ENCODE measurements at places on chromosomes 11 and 22. TPM values are rescaled to one million over a fixed set of nuclear protein-coding genes. Genes with fewer than 3 reads are reported as not detected.

GRCh38 chr11:77250881-77251640 is 50.4 kb downstream of the GDPD4 start:
- no peak overlapping the region for H3K27ac ChIP-seq
- no peak for DNase-seq
- no peak overlapping the region for H3K4me3 ChIP-seq
- H3K4me1 ChIP-seq: no peaks in the 10 kb centered on the region
- peaks cover 2% of the 10 kb centered on the region for H3K27me3 ChIP-seq
- H3K36me3 ChIP-seq: no peaks in the 10 kb centered on the region

RSF1 gene
- total RNA-seq: 100 TPM

DNA sequence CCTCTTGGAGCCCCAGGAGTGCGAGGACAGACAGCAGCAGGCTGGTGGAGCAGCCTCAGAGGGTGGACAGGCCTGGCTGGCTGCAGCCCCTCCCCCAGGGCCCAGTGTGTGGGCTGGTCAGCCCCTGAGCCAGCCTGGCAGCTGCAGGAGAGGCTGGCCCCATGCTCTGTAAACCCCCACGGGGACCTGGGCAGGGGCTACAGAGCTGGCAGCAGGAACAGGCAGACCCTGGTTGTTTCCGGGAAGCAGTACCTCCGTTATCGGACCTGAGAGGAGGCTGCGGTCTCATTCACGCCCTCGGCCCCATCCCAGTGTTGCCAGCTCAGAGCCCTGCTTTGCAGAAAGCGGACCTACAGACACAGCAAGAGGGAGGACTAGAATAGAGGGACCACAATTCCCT is 38.5 kb upstream of the COMT start:
- no peak for DNase-seq
- H3K36me3 ChIP-seq: peaks cover 2% of the 10 kb centered on the region
- H3K4me1 ChIP-seq: no peaks in the 10 kb centered on the region

- H3K27ac ChIP-seq: no peak overlapping the region
- no peak for DNase-seq
Observed at GRCh38 chr22:35882211-35883030, 146.2 kb downstream of the RBFOX2 start.

CASP4 gene
- total RNA-seq: 55.5 TPM

DBX1 gene
- total RNA-seq: not detected

DNA sequence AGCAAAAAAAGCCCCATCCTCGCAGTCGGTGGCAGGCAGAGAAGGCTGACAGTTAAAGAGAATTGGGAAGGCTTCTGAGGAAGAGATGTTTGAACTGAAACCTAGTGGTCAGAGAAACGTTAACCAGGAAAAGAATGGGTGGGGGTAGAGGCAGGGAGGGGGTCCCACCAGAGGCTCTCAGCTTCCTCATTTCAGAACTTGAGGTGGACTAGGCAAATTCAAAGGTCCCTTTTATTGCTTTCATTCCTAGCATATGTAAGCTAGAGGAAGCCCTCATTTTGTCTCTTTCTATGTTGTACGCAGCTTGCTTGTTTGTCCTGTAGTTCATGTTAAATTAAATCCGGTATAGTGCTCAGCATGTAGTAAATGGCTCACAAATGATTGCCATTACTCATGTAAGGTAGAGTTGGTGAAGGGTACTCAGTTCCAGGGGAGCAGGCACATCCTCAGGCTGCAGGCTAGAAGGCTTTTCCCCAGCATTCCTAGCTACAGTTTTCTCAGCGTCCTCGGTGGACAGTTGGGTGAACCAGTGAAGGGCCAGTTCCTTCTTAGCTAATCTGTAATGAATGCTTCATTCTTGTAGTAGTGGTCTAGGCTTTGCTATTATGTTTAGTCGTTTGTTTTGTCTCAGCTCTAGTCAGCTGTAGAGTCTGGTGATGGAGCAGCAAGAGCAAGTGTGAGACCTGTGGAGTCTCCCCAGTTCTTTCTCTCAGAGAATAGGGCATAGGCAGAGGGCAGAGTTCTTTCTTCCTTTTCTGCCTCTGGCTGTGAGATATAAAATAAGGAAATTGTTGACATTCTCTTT is 58.6 kb downstream of the UVRAG start:
- no peak overlapping the region for H3K27ac ChIP-seq
- H3K4me3 ChIP-seq: no peak overlapping the region
- no peaks in the 10 kb centered on the region for H3K27me3 ChIP-seq
- H3K4me1 ChIP-seq: no peaks in the 10 kb centered on the region
- H3K36me3 ChIP-seq: no peaks in the 10 kb centered on the region

DNA sequence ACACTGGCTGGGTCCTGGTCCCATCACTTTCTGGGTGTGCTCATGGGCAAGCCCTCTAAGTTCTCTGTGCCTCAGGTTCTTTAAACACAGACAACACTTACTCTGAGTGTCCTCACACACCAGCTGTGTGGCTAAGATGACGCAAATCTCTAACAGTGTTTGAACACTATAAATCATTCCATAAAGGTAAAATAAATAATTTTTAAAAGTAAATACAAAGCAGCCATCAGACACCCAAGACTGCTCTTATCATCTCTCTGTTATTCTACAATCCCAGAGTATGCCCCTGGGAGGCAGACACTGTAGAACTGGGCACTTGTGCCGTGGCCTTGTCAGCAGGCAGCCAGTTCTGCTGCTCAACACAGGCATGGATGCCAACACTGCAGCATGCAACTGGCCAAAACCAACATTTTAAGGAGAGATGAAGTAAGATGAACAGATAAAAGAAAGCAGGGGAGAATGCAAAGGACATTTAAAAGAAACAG is 56.8 kb downstream of the RPL27A start:
- H3K36me3 ChIP-seq: no peaks in the 10 kb centered on the region
- peak; percentile 61 for DNase-seq
- H3K27ac ChIP-seq: no peak overlapping the region

DNA sequence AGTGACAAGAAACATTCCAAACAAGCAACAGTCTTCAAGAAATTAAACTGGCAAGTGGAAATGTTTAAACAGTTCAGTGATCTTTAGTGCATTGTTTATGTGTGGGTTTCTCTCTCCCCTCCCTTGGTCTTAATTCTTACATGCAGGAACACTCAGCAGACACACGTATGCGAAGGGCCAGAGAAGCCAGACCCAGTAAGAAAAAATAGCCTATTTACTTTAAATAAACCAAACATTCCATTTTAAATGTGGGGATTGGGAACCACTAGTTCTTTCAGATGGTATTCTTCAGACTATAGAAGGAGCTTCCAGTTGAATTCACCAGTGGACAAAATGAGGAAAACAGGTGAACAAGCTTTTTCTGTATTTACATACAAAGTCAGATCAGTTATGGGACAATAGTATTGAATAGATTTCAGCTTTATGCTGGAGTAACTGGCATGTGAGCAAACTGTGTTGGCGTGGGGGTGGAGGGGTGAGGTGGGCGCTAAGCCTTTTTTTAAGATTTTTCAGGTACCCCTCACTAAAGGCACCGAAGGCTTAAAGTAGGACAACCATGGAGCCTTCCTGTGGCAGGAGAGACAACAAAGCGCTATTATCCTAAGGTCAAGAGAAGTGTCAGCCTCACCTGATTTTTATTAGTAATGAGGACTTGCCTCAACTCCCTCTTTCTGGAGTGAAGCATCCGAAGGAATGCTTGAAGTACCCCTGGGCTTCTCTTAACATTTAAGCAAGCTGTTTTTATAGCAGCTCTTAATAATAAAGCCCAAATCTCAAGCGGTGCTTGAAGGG is 6.0 kb downstream of the MALAT1 start:
- H3K4me1 ChIP-seq: peaks cover 2% of the 10 kb centered on the region
- H3K36me3 ChIP-seq: peaks cover 16% of the 10 kb centered on the region
- peaks cover 2% of the 10 kb centered on the region for H3K27me3 ChIP-seq

PGA4 gene
- 1.3 TPM for total RNA-seq

DNA sequence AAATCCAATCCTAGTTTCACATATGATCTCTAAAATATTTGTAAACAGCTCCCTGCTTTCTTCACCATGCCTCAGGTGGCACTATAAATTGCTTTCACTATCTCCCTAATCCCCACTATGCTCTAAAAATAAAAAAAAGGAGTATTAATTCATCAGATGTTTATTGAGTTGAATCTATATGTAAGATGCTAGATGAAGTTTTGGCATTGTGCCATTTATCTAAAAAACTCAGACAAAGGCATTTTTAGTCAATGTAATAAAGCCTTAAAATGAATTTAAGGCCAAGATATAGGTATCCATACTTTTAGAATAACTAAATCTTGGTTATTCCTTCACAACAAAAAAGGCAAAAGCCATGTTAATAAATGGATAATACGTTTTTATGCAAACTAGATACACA is 373.9 kb downstream of the ETS1 start:
- H3K27me3 ChIP-seq: no peaks in the 10 kb centered on the region
- H3K36me3 ChIP-seq: no peaks in the 10 kb centered on the region
- no peak for DNase-seq
- peaks cover 3% of the 10 kb centered on the region for H3K4me1 ChIP-seq
- H3K27ac ChIP-seq: no peak overlapping the region
- no peak overlapping the region for H3K4me3 ChIP-seq

DNA sequence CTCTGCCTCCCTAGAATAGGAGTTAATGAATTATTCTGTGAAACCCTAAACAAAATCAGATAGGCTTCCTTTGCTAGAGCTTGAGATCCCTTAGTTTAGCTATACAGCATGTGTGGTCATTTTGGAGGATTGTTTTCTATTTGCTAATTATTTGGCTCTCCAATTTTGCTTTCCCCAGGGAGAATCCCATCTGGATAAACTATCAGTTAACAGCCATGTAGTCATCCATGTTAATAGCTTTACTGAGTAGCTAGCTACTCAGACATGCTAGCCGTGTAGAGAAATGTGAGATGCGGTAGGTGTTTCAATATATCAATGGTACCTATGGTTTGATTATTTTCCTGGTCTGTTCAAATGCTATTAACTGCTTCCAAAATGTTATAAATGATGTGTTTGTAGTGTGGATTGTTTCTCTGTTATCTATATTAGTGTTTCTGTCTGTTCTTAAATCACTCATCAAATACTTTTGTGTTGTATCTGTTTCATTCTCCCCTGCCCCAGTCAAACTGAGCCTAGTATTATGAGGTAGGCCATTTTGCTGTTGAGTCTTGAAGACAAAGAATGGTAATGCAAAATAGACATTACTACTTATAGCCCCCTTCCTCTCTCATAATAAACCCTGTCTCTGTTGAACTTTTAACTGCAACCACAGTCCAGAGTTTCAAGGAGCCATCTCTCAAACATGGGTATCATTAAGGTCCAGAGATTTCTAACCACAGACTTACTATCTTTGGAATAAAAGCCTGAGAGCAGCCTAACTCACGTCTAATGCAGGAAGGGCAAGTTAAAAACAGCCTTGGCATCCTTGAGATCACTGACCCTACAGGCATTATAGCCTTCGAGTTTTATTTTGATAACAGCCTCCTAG is 56.1 kb upstream of the GRAMD1B start:
- no peaks in the 10 kb centered on the region for H3K4me1 ChIP-seq
- no peak overlapping the region for H3K4me3 ChIP-seq
- no peak overlapping the region for H3K27ac ChIP-seq
- H3K27me3 ChIP-seq: no peaks in the 10 kb centered on the region

OR52N4 gene
- total RNA-seq: 0.78 TPM

- no peaks in the 10 kb centered on the region for H3K4me1 ChIP-seq
- no peaks in the 10 kb centered on the region for H3K27me3 ChIP-seq
Observed at GRCh38 chr11:69263736-69264052, 30.3 kb upstream of the MYEOV start.

CCDC117 gene
- total RNA-seq: 20.3 TPM

CLDN5 gene
- total RNA-seq: 69.2 TPM

GRCh38 chr11:19957294-19957943 is 202.9 kb downstream of the DBX1 start:
- H3K4me3 ChIP-seq: no peak overlapping the region
- no peaks in the 10 kb centered on the region for H3K27me3 ChIP-seq
- no peaks in the 10 kb centered on the region for H3K36me3 ChIP-seq
- no peak for DNase-seq

DNA sequence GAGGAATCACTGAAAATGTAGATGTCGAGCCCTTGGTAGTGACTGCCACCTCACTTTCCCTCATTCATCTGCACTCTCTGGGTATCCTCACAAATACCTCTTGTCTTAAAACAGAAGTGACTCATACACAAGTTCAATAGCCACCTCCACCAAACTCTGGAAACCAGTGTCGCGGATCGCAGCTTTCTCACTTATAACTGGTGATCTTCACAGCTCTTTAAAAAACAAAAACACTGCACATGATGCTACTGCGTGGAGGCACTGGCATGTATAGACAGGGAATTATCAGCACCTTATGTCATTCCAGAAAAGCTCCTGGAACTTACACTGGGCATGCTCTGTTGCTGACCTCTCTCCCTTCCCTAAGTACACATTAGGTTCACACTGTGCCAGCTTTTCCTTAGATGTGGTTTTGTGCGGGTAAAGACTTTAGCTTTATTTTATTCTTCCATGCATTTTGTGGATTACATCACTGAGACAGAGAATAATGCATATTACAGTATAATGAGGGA is 425.5 kb upstream of the CADM1 start:
- H3K4me1 ChIP-seq: no peaks in the 10 kb centered on the region
- H3K27ac ChIP-seq: no peak overlapping the region
- H3K36me3 ChIP-seq: no peaks in the 10 kb centered on the region
- no peaks in the 10 kb centered on the region for H3K27me3 ChIP-seq
- no peak for DNase-seq
- H3K4me3 ChIP-seq: no peak overlapping the region

SLC22A12 gene
- not detected for total RNA-seq

GRCh38 chr22:29258407-29259252 is 9.2 kb downstream of the RHBDD3 start:
- H3K27ac ChIP-seq: no peak overlapping the region
- H3K4me3 ChIP-seq: no peak overlapping the region
- no peaks in the 10 kb centered on the region for H3K27me3 ChIP-seq
- no peaks in the 10 kb centered on the region for H3K4me1 ChIP-seq
- DNase-seq: no peak

DNA sequence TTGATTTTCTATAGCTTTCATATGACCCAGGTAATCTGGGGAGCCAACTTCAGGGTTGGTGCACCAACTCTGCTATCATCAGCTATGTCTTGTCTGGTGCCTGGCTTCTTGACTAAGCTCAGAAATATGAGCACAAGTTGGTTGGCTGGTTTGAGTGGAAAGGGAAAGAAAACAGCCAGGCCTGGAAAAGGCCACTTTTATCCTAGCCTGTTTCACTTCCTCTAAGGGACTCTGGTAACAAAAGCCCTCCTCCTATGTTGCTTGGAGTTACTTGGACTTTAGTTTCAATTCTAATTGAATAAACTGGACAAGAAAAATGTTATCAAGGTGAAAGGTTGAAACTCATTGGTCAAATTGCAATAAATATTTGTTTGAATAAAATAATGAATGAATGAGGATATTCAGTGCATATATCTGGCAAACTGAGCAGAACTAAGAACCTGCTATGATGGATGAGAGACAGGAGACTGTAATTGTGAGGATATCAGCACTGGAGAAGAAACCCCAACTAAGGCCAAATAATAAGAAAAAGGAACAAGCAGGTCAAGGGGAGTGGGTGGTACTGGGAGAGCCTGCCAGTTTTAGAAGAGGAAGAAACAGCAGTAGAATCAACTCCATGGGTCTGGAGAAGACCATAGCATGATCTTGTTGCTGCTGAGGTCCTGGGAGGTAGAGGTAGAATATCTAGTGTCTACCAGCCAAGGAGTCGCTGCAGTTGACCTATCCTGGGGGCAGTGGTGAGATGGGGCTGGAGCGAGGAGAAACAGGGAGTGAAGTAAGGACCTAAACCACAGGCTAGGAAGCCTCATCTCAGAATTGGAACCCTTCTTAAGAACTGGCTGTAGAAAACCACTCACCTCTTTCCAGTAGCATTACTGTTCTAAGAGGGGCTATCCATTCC is 8.2 kb downstream of the ROBO4 start:
- no peak overlapping the region for H3K4me3 ChIP-seq
- no peaks in the 10 kb centered on the region for H3K36me3 ChIP-seq
- H3K27me3 ChIP-seq: no peaks in the 10 kb centered on the region
- H3K4me1 ChIP-seq: no peaks in the 10 kb centered on the region
- DNase-seq: no peak

GRCh38 chr22:40247976-40248375 is 70.3 kb downstream of the TNRC6B start:
- no peak overlapping the region for H3K27ac ChIP-seq
- no peaks in the 10 kb centered on the region for H3K27me3 ChIP-seq

All from aorta (tissue), 5 donors.